ENCODE measurements at places on chromosomes 11 and 22. TPM values are rescaled to one million over a fixed set of nuclear protein-coding genes. Genes with fewer than 3 reads are reported as not detected.

Gene ACTN3
- total RNA-seq = 0.17 TPM

Gene SORL1
- total RNA-seq = 414 TPM

Gene KRTAP5-4
- not detected for total RNA-seq

Gene IGLL1
- not detected for total RNA-seq

Gene ATXN10
- total RNA-seq = 104 TPM

GRCh38 chr22:45644714-45645113 is 26.9 kb upstream of the ATXN10 start:
- peaks cover 5% of the 10 kb centered on the region for H3K27me3 ChIP-seq
- H3K27ac ChIP-seq = no peak overlapping the region
- H3K4me1 ChIP-seq = peaks cover 8% of the 10 kb centered on the region
- no peak overlapping the region for H3K4me3 ChIP-seq

DNA sequence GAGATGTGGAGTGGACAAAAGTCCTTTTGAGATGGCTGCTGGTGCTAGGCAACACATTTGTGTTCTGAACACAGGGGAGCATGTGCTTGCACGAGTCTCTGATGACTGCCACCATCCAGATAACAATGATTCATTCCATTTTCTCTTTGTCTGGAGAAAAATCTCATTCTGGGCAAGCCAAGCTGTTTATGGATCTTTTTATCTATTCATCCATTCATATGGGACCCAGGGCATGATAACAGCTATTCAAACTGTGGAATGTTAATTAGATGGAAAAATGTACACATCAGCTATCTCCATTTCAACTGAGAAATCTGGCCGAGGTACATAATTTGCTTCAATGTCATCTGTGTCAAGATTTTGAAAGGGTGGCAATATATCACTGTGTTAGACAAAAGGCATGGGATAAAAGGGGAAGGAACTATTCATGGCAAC is 117.5 kb upstream of the ZBED5 start:
- no peaks in the 10 kb centered on the region for H3K27me3 ChIP-seq
- DNase-seq = no peak
- H3K4me1 ChIP-seq = peaks cover 49% of the 10 kb centered on the region
- no peaks in the 10 kb centered on the region for H3K36me3 ChIP-seq

DNA sequence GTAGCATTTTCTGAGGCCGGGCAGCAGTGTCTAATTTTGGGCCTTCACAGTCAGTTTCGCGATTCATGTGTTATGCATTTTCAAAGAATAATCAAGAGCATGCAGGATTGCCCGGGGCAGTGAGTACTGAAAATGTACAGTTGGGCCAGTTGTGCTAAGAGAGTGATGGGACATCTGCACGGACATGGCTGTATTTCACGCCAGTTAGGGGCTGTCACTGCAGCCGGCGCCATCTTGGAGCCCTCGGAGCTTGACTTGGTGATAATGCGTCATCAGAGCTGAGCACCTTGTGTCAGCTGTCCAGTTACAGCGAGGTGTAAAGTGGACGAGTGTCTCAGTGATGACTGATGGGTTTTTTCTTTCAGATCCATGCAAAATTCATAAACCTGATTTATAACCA is 188.9 kb downstream of the TBC1D22A start:
- H3K4me3 ChIP-seq = no peak overlapping the region
- no peak for DNase-seq
- no peaks in the 10 kb centered on the region for H3K4me1 ChIP-seq
- peaks cover 60% of the 10 kb centered on the region for H3K36me3 ChIP-seq

- no peak overlapping the region for H3K4me3 ChIP-seq
- no peaks in the 10 kb centered on the region for H3K36me3 ChIP-seq
- H3K27me3 ChIP-seq = no peaks in the 10 kb centered on the region
- no peak for DNase-seq
- H3K27ac ChIP-seq = no peak overlapping the region
These were observed 253.3 kb downstream of the BRD1 start for GRCh38 chr22:49574205-49574880.

DNA sequence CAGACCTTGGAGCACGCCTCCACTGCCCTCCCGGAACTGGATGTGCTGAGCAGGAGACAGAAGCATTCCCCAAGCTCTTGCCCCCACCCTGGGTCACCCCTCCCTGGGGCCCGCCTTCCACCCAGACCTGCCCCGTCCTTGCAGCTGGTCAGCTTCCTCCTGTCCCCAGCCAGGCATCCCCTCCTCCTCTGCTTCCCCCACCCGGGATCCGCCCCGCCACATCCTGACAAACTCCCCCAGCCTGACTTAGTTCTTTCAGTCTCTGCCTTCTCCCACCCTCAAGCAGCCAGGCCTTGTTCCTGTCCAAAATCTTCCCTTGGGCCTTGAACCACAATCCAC is 1.1 kb upstream of the PLXNB2 start:
- H3K36me3 ChIP-seq = no peaks in the 10 kb centered on the region
- H3K4me1 ChIP-seq = peaks cover 70% of the 10 kb centered on the region
- no peak for DNase-seq
- no peak overlapping the region for H3K27ac ChIP-seq

DNA sequence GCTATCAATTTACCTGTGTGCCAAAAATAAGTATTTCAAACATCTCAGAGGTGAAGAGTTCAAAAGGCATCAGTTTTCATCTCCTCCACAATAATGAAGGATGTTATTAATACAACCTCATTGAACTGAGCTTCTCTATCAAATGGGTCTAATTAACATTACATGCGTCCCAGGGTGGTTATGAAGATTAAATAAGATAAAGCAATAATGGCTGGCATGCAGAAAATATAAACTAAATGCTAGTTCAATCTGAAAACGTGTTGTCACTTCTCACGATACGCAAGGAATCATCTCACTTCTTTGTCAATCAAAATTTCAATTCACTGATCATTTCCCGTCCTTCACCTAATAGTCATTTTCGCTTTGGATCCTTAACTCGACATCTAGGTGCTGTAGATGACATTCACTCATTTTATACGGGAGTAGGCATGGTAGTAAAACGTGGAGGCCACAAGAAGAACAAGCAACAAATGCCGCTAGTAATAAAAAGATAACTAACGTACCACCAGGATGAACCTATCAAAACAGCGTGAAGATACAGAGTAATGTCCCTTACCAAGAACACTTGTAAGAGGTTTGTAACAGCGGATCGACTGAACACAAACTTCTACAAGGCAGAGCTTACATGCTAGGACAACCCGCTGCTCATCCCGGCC is 918 bp downstream of the CHORDC1 start:
- H3K4me3 ChIP-seq = peak overlapping the region; percentile 69
- H3K36me3 ChIP-seq = no peaks in the 10 kb centered on the region
- no peak for DNase-seq
- peaks cover 34% of the 10 kb centered on the region for H3K4me1 ChIP-seq

DNA sequence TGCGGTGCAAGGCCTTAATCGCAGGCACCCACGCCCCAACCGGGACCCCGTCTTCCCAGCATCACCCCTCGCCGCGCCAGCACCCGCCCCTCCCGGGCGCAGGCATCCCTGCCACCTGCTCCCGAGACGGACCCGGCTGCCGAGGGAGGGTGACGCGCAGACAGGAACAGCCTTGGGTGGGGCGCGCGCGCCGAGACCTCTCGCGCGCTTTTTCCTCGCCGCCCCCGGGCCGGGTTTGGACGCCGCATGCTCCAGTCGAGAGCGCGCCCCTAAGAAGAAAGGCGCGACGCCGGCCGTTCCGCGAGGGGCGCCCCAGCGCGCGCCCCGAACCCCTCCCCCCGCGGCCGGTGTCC is 504 bp downstream of the CFL1 start:
- no peaks in the 10 kb centered on the region for H3K36me3 ChIP-seq
- peak overlapping the region; percentile 96 for H3K4me3 ChIP-seq
- H3K27me3 ChIP-seq = no peaks in the 10 kb centered on the region
- peak overlapping the region; percentile 77 for H3K27ac ChIP-seq
- H3K4me1 ChIP-seq = peaks cover 55% of the 10 kb centered on the region

- no peaks in the 10 kb centered on the region for H3K36me3 ChIP-seq
- no peaks in the 10 kb centered on the region for H3K27me3 ChIP-seq
- peak; percentile 68 for DNase-seq
- peaks cover 20% of the 10 kb centered on the region for H3K4me1 ChIP-seq
- H3K27ac ChIP-seq = peak overlapping the region; percentile 90
These were observed 41.3 kb downstream of the NARS2 start for GRCh38 chr11:78533399-78533798.

- H3K36me3 ChIP-seq = no peaks in the 10 kb centered on the region
- no peaks in the 10 kb centered on the region for H3K4me1 ChIP-seq
- no peaks in the 10 kb centered on the region for H3K27me3 ChIP-seq
These were observed 386.3 kb downstream of the ETS1 start for GRCh38 chr11:128201009-128201408.

- H3K27ac ChIP-seq = no peak overlapping the region
- H3K4me3 ChIP-seq = no peak overlapping the region
- DNase-seq = no peak
- H3K36me3 ChIP-seq = peaks cover 26% of the 10 kb centered on the region
These were observed 45.3 kb downstream of the PHF21A start for GRCh38 chr11:46075928-46076327.

- H3K36me3 ChIP-seq = no peaks in the 10 kb centered on the region
- H3K4me1 ChIP-seq = no peaks in the 10 kb centered on the region
- no peak overlapping the region for H3K4me3 ChIP-seq
- no peak overlapping the region for H3K27ac ChIP-seq
- H3K27me3 ChIP-seq = no peaks in the 10 kb centered on the region
- DNase-seq = no peak
These were observed 17.8 kb upstream of the RCN1 start for GRCh38 chr11:32072872-32073643.

DNA sequence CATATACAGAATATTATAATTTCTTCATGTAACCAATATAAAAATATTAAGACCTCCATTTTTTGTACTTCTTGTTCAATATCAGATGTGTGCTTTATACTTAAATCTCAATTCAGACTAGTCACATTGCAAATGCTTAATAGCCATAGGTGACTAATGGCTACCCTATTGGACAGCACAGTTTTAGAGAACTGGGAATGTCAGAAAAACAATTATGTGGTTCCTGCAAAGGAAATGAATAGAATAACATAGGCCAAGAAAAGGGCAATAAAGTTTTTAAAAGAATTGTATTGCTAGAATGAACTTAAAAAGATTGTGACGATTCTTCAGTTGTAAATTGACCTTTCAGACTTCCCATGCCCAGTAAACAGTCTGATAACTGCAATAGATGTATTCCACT is 843.0 kb downstream of the METTL15 start:
- no peak for DNase-seq
- no peaks in the 10 kb centered on the region for H3K4me1 ChIP-seq
- no peaks in the 10 kb centered on the region for H3K36me3 ChIP-seq
- no peaks in the 10 kb centered on the region for H3K27me3 ChIP-seq

GRCh38 chr22:29503811-29504372 is 23.9 kb downstream of the NEFH start:
- H3K4me3 ChIP-seq = no peak overlapping the region
- peaks cover 21% of the 10 kb centered on the region for H3K36me3 ChIP-seq
- H3K27ac ChIP-seq = no peak overlapping the region

GRCh38 chr11:33634291-33634834 is 66.3 kb downstream of the C11orf91 start:
- no peaks in the 10 kb centered on the region for H3K4me1 ChIP-seq
- no peak for DNase-seq
- no peaks in the 10 kb centered on the region for H3K36me3 ChIP-seq

GRCh38 chr11:102251423-102251822 is 65.9 kb upstream of the BIRC3 start:
- no peak overlapping the region for H3K27ac ChIP-seq
- no peak overlapping the region for H3K4me3 ChIP-seq
- H3K36me3 ChIP-seq = no peaks in the 10 kb centered on the region
- no peaks in the 10 kb centered on the region for H3K4me1 ChIP-seq
- no peak for DNase-seq

DNA sequence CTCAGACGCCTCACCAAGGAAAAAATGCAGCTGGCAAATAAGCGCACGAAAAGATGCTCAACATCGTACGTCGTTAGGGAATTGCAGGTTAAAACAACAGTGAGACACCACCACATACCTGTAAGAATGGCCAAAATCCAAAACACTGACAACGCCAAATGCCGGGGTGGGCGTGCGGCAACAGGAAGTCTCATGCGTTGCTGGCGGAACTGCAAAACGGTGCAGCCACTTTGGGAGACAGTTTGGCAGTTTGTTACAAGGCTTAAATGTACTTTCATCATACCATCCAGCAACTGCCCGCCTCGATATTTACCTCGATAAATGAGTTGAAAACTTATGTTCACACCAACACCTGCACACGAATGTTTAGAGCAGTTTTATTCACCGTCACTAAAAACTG is 7.5 kb upstream of the CTSD start:
- no peaks in the 10 kb centered on the region for H3K36me3 ChIP-seq
- peaks cover 10% of the 10 kb centered on the region for H3K27me3 ChIP-seq
- no peak overlapping the region for H3K4me3 ChIP-seq

- no peak overlapping the region for H3K4me3 ChIP-seq
- peaks cover 9% of the 10 kb centered on the region for H3K27me3 ChIP-seq
- peaks cover 5% of the 10 kb centered on the region for H3K4me1 ChIP-seq
- DNase-seq = no peak
- H3K36me3 ChIP-seq = no peaks in the 10 kb centered on the region
- H3K27ac ChIP-seq = no peak overlapping the region
These were observed 67.4 kb downstream of the ZNRF3 start for GRCh38 chr22:28950617-28951411.

DNA sequence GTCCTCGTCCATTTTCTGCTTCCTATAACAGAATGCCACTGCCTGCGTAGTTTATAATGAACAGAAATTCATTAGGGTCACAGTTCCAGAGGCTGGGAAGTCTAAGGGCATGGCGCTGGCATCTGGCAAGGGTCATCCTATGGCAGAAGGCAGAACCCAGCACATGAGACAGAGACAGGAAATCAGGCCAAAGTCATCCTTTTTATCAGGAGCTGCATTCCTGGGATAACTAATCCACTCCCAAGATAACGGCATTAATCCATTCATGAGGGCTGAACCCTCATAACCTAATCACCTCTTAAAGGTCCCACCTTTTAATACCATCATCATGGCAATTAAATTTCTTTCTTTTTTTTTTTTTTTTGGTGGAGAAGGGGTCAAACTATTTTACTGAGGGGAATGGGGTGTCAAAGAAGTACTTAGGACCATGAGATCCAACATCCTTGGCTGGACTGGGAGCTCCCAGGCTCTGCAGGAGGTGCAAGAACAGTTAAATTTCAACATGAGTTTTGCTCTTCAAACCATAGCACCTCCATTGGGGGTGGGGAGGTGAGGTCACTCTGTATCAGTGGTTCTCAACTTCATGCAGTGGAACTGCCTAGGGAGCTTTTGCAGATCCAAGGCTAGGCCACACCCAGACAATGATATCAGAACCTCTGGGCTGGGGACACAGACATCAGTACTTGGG is 4.4 kb downstream of the TMEM109 start:
- H3K27ac ChIP-seq = no peak overlapping the region
- peaks cover 59% of the 10 kb centered on the region for H3K4me1 ChIP-seq
- H3K36me3 ChIP-seq = peaks cover 43% of the 10 kb centered on the region
- no peak overlapping the region for H3K4me3 ChIP-seq
- no peak for DNase-seq
- H3K27me3 ChIP-seq = no peaks in the 10 kb centered on the region

- no peak for DNase-seq
- H3K4me3 ChIP-seq = no peak overlapping the region
These were observed 684.0 kb upstream of the CCDC90B start for GRCh38 chr11:83970061-83970671.

DNA sequence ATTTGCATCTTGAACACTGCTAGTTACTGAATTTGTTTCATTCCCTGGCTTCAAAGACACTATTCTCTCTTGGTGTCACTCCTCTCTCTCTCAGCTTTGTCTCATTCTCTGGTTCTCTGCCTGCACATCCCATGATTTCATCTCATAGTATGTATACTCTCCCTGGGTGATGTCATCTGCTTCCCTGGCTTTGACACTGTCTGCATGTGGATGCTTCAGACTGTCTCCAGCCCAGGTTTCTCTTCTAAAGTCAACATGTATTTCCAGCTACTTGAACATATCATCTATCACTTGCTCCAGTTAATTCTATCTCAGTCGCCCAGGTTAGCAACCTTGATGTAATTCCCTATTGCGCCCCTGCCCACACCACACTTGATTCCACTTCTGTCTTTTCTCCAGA is 9.3 kb upstream of the ACAT1 start:
- DNase-seq = no peak
- H3K4me1 ChIP-seq = no peaks in the 10 kb centered on the region
- H3K36me3 ChIP-seq = no peaks in the 10 kb centered on the region
- no peak overlapping the region for H3K4me3 ChIP-seq
